ENCODE measurements at places on chromosomes 2 and 18.

GRCh38 chr2:157182834-157183396 lies 74.6 kb upstream of the GALNT5 start:
- no peak for DNase-seq

DNA sequence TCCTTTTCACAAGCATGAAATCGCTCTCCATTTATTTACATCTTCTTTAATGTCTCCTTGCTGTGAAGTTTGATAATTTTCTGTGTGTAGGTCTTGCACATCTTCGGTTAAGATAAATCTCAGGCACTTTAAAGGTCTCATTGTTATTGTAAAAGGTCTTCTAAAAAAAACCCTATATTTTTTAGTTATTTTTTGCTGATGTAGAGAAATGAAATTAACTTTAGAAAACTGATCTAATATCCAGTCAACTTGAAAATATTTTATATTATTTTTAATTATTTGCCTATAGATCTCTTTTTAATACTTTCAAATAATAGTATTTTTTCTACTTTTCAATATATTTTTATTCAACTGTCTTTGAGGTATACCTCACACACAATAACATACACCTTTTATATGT lies 169.4 kb downstream of the INSIG2 start:
- no peak for DNase-seq

GRCh38 chr2:194086129-194086528 lies 1570.9 kb upstream of the SLC39A10 start:
- no peak for DNase-seq

DNA sequence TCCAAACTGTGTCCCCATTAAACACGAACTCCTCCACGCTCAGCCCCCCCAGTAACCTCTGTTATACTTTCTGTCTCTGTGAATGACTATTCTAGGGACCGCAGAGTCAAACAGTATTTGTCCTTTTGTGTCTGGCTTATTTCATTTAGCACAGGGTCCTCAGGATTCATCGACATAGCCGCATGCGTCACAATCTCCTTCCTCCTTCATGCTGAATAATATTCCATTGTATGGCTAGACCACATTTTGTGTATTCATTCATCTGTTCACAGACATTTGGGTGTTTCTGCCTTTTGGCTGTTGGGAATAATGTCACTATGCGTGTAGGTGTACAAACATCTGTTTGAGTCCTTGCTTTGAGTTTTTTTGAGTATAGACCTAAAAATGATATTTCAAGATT lies 80.9 kb downstream of the SH3RF3 start:
- no peak for DNase-seq
